PC-9 (cell line): ENCODE measurements at places on chromosomes 6 and 20. TPM values are rescaled to one million over a fixed set of nuclear protein-coding genes. Genes with fewer than 3 reads are reported as not detected.

Gene IFT52
- 43.2 and 46.4 TPM in 2 replicates for total RNA-seq

Gene HLA-DOB
- 3.4 and 4.3 TPM in 2 replicates for total RNA-seq

Gene EGFL8
- 23.3 and 26.0 TPM in 2 replicates for total RNA-seq

- DNase-seq: no peak
Measured at GRCh38 chr20:14580418-14581074, 243.1 kb upstream of the FLRT3 start.

DNA sequence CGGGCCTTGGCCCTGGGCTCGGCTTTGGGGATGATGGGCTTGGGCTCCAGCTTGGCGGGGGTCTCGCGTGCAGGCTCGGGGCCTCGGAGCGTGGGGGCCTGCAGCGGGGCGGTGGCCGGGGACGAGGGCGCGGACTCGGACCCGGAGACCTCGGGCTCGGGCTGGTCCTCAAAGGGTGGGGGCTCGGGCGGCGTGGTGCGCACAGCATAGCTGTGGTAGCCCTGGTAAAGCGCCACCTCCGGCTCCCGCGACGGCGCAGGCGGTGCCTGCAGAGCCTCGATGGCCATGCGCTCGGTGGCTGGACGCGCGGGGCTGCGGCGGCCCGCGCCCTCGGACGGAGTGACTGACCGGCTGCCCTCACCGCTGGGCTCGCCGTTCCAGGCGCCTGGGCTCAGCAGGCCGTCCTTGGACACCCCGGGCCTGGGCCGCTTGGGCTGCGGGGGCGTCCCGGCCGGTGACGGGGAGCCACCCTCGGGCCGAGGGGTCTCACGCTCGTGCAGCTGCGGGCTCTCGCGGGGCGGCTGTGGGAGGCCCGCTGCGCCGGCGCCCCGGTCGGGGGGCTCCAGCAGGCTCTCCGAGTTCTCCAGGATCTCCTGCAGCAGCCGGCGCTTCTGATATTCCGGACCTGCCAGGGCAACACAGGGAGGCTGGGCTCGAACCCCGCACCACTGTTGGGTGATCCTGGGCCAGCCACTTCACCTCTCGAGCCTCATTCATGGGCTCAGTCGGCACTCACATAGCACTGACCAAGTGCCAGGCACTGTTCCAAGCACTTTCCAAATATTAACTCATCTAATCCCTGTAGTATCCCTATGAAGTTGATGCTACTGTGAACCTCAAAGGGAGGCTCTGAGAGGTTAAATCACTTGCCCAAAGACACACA is 71.0 kb downstream of the JPH2 start:
- no peak for DNase-seq
